ENCODE measurements at places on chromosomes 6 and 20.

DNA sequence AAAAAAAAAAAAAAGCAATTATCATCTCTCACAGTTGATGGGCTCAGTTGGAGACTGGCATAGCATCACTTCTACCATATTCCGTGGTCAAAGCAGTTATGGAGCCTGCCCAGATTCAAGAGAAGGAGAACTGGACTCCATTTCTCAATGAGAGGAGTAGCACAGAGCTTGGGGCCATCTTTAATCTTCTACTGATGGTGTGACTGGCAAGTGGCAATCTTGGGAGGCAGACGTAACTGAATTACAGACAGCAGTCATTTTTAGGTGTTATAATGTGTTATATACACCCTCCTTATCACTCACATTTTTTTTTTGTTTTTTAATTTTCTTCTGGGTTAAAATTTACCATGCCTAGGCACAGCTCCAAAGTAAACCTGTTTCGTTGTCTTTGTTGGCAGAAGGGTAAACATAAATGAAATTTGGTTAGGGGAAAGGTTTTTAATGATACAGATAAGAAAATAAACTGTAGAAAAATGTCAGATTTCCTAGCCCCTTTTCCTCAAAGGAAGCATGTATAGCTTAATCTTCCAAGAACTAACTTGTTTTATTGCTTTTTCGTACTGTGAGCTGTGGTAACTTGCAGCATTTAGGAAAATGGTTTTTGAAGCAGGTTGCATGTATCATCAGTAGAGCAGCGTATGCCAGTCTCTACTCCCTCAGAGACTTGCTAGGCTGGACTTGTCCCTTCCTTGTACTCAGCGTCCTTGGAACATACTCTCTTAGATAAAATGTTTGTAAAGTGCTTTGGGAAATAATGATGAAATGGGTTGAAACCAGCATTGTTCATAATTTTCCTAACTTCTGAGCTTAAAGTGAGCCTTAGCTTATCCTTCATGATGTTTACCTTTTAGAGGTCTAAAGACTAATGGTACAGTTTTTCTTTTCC lies 25.7 kb downstream of the ZFAND3 start:
- no peak overlapping the region for H3K4me3 ChIP-seq
- no peak for DNase-seq
- no peaks in the 10 kb centered on the region for H3K27me3 ChIP-seq
- H3K4me1 ChIP-seq: peaks cover 54% of the 10 kb centered on the region
- H3K27ac ChIP-seq: no peak overlapping the region

DNA sequence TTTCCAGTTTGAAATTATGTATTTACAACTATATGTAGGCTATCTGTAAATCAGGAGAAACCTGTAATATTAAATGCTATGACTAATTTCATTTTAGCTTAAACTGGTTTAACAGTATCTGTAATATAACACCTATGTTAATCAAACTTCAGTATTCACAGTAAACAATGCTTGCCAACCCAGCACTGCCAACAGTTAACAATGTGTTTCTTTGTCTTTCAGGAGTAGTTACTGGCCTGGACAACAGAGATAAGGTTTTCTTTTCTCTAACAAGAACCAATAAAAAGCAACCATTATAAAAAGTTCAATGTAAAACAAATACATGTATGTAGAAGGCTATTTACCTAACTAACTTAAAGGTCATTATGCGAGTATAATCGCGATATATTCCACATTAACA lies 158.8 kb downstream of the CDK19 start:
- peaks cover 2% of the 10 kb centered on the region for H3K36me3 ChIP-seq
- H3K27ac ChIP-seq: no peak overlapping the region
- H3K4me3 ChIP-seq: no peak overlapping the region
- no peak for DNase-seq
- H3K4me1 ChIP-seq: peaks cover 2% of the 10 kb centered on the region

- H3K4me3 ChIP-seq: no peak overlapping the region
- H3K4me1 ChIP-seq: no peaks in the 10 kb centered on the region
- no peak for DNase-seq
- no peak overlapping the region for H3K27ac ChIP-seq
- no peaks in the 10 kb centered on the region for H3K27me3 ChIP-seq
Measured at GRCh38 chr6:82025271-82025670, 222.3 kb downstream of the IBTK start.

- H3K27me3 ChIP-seq: no peaks in the 10 kb centered on the region
- H3K4me3 ChIP-seq: no peak overlapping the region
- H3K27ac ChIP-seq: no peak overlapping the region
- no peak for DNase-seq
Measured at GRCh38 chr6:16621002-16621401, 140.3 kb downstream of the ATXN1 start.
